Anterior cingulate cortex (tissue), 58 donors: ENCODE measurements at places on chromosomes 3 and 15.

DNA sequence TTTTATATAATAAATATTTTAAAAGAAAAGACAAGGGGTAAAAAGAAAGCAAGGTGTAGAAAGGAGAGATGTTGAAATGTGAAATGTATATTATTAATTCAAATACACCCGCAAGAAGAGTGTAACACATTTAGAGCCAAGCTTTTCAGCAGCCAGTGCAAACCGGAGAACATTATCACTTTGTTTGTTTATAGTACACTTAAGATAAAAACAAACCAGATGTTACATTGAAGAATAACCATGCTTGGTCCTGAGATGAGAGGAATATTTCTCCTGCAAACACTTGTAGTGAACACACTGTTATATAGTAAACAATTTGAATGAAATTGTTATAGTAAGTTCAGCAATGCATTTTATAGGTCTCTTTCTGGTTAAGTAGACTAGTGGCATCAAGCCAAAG, 1441.5 kb downstream of the OTOL1 start:
- DNase-seq = no peak

DNA sequence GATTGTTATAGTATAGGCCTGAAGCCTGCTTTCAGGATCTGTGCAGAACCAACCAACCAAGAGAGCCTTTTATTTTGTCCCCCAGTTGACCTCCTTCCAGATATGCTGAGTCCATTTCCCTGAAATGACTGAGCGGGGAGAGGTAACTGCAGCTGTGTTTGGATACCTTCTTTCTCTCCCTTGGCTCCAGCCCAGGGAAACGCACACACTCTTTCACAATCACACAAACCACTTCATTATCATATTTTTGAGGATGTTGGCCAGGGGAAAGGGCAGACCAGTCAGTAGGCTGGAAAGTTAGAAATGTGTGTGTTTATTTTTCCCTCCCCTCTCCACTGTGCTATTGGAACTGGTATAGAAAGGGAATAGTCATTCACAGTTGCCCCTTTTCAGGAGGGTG, 417.7 kb upstream of the TBL1XR1 start:
- DNase-seq = no peak

DNA sequence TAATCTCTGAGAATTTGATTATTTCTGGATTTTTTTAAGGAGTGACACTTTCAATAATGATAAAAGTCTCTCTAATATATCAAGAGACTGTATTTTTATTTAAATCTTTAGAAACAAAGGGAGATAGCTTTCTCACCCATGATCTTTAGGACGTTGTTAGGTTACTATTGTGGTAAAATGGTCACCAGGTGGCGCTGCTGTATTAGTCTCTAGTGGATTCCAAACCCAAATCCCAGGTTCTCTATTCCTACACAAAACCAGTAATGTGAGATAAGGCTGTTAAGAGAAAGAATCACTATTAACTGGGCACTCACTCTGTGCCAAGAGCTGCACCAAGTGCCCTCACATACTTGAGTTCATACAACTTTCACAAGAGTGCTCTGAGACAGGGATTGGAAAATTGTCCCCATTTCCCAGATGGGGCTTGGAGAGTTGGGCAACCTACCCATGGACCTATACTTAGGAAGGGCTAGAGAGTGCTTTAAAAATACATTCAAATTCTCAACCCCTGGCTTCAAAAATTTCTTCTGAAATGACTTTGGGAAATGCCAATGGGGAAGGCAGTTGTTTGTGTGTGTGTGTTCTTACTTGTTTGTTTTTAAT, 593.4 kb upstream of the TGFBR2 start:
- no peak for DNase-seq

DNA sequence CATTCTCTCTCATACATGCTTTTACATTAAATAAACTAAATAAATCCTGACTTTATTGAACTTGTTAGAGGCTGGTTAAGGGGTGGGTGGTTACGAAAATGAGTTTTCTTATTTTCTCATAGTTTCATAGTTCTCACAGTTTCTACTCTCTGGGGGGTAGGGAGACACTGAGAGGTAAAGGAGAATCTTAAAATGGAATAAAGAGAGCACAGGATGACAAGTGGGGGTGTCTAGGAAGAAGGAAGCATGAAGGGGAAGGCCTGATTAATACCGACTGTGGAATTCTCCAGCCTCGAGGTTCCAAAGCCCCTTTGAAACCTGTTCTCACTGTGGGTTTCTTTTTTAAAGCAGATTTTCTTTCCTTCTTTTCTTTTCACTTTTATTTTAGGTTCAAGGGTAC, 66.4 kb upstream of the TRA2B start:
- no peak for DNase-seq

GRCh38 chr3:150035301-150035779, 64.6 kb upstream of the PFN2 start:
- no peak for DNase-seq

DNA sequence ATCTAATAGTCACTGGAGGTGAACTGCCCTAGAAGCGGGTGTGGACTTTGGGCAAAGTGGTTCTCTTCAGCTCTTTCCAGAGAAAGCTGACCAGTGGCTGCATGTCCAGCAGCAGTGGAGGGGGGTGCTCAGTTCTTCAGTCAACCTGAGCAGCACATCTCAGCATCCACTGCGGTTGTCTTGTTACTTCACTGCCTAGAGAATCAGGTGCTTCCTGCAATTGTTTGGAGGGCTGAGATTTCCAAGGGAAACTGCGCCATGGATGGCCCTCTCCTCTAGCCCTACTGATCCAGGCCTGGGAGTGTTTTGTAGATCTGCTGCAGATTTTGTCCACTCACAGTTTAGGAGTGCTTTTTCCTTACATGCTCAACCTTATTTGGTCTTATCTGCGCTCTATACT, 65.6 kb upstream of the CFAP161 start:
- DNase-seq = no peak

DNA sequence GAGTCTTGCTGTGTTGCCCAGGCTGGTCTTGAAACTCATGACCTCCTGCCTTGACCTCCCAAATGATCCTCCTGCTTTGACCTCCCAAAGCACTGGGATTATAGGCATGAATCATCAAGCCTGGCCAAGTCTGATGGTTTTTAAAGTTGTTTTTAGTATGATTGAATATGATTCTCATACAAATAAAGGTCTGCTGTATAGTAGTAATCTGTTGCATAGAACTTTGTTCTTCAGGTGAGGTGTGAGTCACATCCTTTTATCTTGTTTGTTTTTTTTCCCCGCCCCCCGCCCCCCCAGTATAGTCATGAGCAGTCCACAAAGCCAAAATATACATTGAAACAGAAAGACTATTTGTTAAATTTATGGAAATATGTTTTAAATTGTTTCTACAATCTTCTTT, 39.0 kb downstream of the UBE2E2 start:
- no peak for DNase-seq

- no peak for DNase-seq
These were observed 58.5 kb downstream of the STARD5 start for GRCh38 chr15:81265256-81265943.

DNA sequence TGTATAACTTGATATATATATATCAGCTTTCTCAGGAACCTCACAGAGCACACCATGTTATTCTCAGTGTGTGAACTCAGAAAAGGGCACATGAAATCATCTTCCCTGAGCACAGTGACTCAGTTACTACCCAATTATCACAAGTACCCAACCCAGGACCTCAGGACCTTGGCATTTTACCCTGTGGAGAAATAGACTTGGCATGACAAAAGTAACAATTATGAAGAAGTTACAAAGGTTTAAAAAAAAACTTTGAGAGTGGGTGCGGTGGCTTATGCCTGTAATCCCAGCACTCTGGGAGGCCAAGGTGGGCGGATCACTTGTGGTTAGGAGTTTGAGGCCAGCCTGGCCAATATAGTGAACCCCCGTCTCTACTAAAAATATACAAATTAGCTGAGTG, 52.4 kb downstream of the ONECUT1 start:
- DNase-seq = no peak

DNA sequence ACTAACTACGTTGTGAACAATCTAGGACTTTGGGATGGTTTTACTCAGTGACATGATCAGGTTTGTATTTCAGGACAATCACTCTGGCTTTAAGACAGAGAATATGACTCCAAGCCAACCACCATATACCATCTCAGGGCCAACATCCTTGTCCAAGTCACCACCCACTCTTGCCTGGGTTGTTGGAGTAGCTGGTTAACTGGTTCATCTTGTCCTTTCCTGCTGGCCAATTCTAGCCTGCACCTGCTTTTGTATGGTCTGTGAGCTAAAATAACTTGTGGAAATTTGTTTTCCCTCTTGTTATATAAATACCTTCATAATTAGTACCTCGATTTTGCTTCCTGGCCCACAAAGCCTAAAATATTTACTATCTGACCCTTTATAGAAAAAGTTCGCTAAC, 306.8 kb upstream of the STT3B start:
- no peak for DNase-seq

DNA sequence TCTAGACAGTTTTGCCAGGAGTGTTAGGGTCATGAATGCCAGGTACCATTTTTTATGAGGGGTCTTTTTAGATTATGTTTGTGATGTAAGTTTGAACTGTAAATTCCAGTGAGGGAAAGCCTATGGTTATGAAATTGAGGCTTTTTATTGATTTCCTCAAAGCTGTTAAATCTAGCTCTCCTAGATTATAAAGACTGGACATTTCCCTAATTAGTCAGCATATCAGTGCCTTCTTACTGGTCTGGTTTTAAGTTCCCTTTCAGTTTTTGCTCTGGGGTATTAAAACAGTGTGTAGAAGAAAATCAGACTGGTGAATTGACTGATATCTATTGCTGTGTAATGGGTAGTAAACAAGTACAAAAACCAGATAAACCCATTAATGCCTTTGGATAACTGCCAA, 39.2 kb downstream of the LRRC49 start:
- no peak for DNase-seq

DNA sequence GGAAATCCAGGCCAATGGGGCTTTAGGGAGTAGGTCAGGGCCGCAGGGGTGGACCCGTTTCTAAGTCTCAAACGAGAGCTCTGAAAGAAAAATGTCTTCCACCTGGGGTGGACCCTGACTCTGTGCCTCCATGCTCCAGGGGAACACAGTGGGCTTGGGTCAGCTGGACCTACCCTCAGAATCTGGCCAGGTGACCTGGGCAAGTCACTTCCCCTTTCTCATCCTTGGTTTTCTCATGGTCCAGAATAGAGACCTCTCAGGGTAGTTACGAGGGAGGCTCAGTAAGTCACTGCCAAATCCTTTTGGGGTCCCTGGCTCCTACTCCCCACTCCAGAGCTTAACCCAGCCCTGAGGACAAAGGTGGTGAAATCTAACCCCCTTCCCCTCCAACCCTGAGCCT, 25.8 kb downstream of the EFCAB12 start:
- no peak for DNase-seq

GRCh38 chr15:95296643-95297042, 1033.9 kb upstream of the NR2F2 start:
- DNase-seq = no peak

- DNase-seq = no peak
These were observed 73.4 kb downstream of the CPN2 start for GRCh38 chr3:194277786-194278130.

DNA sequence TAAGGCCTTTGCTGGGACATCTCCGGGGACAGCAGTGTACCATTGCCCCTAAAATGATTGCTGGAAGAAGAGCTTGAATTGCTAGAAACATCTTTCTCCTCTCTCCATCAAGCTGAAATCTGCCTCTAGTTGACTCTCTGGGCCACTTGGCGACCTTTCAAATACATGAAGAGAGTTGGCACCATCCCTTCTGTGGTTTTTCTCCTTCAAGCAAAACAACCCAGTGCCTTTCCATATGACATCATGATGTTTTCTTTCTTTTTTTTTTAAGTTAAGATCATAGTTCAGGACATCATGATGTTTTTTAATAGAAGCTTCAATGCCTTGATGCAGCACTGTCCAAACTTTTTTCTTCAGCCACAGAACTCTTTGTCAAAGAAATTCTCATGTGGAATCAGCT, 144.0 kb upstream of the PTPRG start:
- no peak for DNase-seq
